T-helper 9 cell (primary cell): ENCODE measurements at places on chromosomes 7 and 10.

- DNase-seq, result no peak
These were observed 29.2 kb downstream of the PRSS58 start for GRCh38 chr7:142228537-142229104.

- no peak for DNase-seq
These were observed 21.0 kb upstream of the EIF5AL1 start for GRCh38 chr10:79491143-79491835.

DNA sequence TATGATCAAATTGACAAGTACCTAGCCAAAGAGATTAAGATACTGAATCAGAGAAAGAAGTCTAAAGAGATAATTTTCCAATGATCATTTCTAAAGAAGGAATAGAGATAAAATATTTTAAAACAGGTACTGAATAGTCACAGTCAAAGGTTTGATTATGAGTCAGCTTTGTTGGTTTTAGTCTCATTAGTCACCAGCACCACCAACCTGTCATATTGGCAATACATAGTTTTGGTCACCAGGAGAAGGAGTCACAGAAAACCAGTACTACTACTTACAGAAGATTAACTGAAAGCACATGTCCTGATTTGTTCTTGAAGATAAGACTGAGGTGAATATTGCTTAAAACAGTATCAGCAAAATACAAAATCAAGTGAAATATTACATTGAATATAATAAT is 34.6 kb downstream of the ZEB1 start:
- DNase-seq, result no peak

DNA sequence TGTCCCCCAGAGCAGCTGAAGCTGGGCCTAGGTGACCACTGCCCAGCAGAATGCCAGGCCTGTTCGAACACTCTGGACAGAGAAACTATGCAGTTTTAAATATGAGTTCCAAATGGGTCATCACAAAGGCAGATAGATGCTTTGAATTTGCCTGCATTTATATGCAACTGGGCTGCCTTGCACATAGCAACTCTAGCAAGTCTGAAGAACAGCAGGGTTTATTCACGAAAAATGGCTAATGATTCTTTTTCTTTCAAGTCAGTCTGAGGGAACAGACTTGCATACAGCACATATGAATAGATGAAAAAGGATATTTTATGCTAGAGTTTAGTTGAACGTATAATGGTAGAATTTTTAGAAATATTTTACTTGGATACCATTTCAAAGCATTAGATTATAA is 68.5 kb downstream of the SLC35B4 start:
- no peak for DNase-seq

GRCh38 chr7:93025389-93025788 is 92.4 kb downstream of the SAMD9 start:
- DNase-seq, result no peak

- no peak for DNase-seq
These were observed 5.4 kb upstream of the TRPV6 start for GRCh38 chr7:142890874-142891485.

GRCh38 chr10:70355051-70356021 is 27.1 kb downstream of the LRRC20 start:
- no peak for DNase-seq

GRCh38 chr10:58143944-58144343 is 123.8 kb downstream of the IPMK start:
- DNase-seq, result no peak

DNA sequence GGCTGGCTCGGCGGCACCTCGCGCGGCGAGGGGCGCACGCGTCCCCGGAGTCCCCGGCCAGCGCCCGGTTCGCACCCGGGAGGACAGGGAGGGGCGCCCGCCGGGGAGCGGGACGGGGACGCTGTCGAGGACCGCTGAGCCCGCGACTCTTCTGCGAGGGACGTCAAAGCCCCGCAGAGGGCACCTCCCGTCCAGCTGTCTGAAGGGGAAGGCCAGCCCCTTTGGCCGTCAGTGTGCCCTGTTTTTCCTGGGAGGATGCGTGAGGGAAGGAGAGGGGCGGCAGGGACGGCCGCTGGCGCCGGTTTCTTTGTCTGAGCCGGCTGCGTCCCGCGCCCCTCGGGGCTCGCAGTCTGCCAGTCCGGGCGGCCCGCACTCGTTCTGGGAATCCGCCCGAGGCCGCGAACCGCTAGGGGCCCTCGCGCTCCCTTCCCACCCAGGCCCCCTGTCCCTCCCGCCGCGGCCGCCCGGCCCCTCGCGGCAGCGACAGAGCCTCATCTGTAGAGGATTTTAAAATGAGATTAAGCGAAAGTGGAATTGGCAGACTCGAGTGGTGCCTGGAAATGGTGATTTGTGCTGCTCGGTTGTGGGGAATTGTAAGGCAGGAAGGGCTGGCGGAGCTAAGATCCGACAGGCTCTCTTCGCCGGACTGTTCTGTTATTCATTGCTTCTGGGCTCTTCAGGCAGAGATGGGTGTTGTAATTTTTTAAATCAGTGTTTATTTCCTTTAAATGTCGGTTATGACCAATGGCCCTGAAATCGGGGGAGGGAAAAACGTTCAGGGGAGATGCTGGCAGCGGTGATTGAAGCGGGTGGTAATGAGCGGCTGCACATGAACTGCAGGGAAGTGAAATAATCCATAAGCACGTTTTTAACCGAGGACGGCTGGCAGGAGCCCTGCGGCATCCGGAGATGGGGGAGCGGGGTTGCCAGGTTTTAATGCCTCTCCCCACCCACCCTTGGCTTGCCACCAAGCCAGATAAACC is 618 bp upstream of the RELN start:
- DNase-seq, result no peak

GRCh38 chr7:155951554-155952158 is 139.4 kb upstream of the SHH start:
- DNase-seq, result no peak

- DNase-seq, result no peak
These were observed 267.3 kb downstream of the PTPRN2 start for GRCh38 chr7:158320328-158320727.

GRCh38 chr7:101817471-101818286 is at the start of gene CUX1:
Gene CUX1, plus strand, starts transcription at chr7:101817626. Its CDS starts 14 bp downstream, at chr7:101817640.
- DNase-seq, result peak; percentile 4

- DNase-seq, result peak; percentile 75
These were observed 1.1 kb downstream of the PPIA start for GRCh38 chr7:44797329-44798258.

DNA sequence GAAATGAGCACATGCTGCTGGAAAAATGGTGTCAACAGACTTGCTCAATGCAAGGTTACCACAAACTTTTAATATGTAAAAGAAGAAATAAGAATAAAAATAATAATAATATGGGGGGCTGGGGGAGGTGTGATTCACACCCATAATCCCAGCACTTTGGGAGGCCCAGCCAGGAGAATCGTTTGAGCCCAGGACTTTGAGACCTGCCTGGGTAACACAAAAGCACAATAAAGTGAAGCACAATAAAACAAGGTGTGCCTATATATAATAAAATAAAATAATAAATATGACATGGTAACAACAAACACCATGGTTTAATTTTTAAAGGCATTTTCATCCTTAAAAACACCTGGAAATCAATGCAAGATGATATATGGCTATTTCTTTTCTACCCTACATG is 25.1 kb downstream of the EIF3A start:
- DNase-seq, result no peak

GRCh38 chr7:93048136-93048930 is 69.4 kb downstream of the SAMD9 start:
- DNase-seq, result no peak

DNA sequence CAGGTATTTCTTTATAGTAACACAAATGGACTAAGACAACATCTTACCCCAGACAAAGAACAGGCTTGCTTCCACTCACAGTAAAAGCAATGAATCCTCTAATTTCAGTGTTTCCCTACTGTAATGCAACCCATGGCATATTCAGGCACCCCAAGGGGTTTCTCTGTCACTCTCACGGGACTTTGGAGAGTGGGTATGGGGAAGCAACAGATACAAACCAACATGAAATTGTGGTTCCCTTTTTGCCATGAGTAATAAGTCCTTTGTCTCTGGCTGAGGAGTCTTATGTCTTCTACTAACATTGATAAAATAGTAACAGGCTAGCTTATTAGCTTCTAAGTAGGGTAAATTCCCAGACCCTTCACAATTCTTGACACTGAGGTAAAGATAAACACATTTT is 51.4 kb upstream of the AOAH start:
- no peak for DNase-seq

DNA sequence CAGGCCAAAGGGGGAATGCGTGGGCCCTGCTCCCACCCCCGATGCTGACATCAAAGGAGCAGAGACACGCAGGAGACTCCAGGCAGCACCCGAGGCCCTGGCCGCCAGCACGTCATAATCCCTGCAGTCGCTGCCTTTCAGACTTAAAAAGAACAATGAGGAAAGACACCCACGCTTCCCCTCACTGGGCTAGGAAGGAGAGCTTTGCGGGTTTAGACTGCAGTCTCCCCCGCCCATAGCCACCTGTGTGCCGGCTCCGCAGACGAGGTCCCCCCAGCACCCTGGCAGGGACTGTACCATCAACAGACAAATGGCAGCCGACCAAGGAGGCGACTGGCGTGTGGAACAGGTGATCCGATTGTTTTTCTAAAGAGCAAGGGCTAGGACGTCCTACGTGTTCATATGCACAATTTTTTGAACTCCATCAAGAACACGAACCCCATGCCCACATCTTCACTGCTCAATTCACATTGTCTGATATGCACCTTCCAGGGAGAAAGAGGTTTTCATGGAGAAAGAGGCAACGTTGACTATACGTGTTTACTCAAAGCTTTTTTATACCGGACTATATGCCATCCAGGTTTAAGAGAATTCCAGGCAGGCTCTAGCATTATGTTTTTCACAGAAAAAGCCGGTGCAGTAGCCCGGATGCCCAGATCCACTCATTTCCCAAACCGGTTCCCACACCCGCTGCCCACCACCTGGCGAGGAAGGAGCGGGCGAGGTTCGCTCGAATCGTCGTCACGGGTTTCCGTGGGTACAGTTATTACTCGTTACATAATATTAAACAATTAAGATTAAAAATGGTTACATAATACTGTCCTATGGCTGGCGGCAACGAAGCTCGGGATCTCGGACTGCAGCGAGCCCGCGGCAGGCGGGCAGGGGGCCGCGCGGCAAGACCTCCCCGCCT is 1.1 kb downstream of the GRB10 start:
- no peak for DNase-seq

DNA sequence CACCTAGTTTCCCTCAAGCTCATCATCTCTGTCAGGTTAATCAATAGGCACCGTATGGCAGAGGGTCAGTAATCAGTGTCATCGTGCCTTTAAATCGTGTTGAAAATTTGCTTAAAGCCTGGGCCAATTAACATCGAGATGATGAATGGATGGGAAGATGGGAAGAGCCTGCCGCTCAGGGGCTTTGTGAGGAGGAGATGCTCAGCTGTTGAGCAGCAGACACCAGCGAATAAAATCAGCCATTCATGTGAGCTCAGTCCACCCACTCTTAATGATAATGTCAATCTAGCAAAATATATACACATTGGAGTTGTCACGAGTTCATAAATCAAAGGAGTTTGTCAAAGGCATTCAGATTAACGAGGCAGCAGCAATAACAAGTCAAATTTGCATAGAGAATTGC is 97.7 kb downstream of the BTRC start:
- no peak for DNase-seq

- DNase-seq, result no peak
These were observed 58.5 kb downstream of the CLRN3 start for GRCh38 chr10:127834221-127834620.

DNA sequence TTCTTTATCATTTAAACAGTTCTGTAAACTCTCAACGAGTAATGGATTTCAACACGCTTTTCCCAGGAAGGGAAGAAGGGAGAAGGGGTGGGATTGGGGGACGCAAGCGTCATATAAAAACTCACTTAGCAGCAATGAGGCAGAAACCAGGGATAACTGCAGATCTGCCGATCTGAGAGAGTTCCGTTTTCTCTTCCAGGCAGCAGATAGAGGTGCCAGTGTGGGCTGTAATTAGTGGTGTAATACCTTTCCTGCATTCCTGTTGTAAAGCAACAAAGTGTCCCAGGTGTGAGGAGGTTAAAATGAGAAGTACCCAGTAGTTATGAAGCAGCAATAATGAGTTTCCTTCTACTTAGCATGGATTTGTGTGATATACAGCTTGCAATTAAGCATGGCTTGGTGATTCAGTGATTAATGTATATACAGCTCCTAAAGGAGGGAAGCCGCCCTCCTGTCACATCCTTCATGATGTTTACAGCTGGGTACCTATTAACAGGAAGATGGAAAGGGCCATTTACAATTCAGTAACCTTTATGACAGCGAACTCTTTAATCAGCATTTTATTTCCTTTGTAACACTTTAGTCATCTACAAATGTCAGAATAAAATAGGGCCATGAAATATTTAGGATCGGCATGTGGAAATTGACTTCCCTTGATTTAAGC is 271.9 kb downstream of the LRMDA start:
- no peak for DNase-seq

DNA sequence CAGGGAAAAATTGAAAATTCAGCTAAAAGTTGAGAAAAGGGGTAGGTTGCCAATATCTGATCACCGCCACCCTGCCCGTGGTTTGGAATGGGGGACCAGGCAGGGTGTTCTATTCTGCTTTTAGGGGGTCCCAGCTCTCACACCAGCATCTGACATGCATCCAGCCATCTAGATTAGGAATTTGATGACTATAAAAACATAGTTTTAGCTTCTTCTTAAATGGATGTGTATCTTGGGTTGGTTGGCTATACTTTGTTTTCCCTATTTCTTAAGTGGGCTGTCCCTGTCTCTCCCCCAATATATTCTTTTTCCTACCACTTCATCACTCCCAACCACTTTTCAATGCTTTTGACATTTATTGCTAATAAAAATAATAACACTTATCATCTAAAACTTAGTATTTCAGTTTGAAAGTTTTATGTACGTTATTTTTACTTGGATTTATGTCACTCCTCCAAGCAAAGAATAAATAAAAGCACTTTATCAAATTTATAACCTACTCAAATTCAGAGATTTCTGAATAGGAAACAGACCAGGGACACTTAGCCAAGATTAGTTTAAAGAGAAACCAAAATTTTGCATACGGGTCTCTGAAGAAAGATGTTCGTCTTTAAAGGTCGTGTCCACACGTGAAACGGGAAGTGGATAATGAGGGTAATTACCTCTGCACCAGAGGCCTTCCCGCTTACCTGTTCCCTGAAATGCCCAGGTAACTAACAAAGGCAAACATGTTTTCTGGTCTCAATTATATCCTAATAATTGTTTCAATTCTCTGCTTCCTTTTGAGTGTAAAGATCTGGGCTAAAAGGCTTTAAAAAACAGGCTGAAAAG is 233.2 kb upstream of the AUTS2 start:
- no peak for DNase-seq

GRCh38 chr7:41538810-41539724 is 163.8 kb downstream of the INHBA start:
- DNase-seq, result no peak

- no peak for DNase-seq
These were observed 641.0 kb upstream of the NRP1 start for GRCh38 chr10:33975481-33975880.

GRCh38 chr10:78170026-78170475 is 136.4 kb downstream of the RPS24 start:
- DNase-seq, result no peak
